Activated T-helper 1 cell treated with anti-CD3 and anti-CD28 coated beads, Interleukin-2, amount 50 U/mL, for 16 hours (primary cell): ENCODE measurements at places on chromosomes 1 and 21.

DNA sequence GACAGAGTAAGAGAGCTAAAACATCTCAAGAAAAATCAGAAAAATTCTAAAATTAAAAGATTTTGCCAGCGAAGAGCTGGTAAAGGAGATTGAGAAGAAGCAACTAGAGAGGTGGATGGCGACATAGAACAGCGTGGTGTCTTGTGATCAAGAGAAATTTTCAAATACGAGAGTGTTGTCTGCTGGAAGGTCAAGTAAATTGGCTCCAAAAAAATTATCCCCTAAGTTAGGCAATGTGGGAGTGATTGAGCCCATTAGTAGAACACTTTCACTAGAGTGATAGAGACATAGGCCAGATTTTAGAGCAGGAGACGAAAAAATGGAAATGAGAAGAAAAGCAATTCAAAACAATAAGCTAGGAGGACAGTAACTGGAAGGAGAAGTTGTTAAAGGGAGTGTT is 94.3 kb upstream of the MPC2 start:
- no peak for DNase-seq

GRCh38 chr1:213464786-213465460 is 413.9 kb downstream of the RPS6KC1 start:
- no peak for DNase-seq

GRCh38 chr1:232493869-232494268 is 136.1 kb downstream of the SIPA1L2 start:
- no peak for DNase-seq

GRCh38 chr1:37040261-37040660 is 5.9 kb upstream of the GRIK3 start:
- DNase-seq: no peak

GRCh38 chr1:99749504-99750347 is 16.7 kb downstream of the FRRS1 start:
- no peak for DNase-seq

DNA sequence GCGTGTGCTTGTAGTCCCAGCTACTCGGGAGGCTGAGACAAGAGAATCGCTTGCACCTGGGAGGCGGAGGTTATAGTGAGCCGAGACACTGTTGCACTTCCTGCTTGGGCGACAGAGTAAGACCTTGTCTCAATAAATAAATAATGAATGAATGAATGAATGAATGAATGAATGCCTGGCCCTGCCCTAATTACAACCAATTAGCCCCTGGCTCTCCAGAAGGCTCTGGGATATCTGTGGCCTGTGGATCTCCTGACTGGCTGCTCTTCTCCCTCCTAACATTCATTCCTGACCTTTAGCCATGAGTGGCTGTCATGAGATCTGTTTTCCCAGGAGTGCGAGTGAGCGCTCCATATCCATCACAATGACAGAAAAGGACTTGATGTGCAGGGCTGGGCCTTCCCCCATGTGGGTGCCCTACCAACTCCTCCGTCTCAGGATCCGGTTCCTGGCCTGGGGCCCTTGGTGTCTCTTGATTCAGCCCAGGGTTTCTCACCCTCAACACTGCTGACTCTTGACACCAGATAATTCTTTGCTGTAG is 243.6 kb upstream of the TMEM51 start:
- DNase-seq: no peak

- no peak for DNase-seq
These were observed 128.7 kb upstream of the F3 start for GRCh38 chr1:94670273-94670672.

DNA sequence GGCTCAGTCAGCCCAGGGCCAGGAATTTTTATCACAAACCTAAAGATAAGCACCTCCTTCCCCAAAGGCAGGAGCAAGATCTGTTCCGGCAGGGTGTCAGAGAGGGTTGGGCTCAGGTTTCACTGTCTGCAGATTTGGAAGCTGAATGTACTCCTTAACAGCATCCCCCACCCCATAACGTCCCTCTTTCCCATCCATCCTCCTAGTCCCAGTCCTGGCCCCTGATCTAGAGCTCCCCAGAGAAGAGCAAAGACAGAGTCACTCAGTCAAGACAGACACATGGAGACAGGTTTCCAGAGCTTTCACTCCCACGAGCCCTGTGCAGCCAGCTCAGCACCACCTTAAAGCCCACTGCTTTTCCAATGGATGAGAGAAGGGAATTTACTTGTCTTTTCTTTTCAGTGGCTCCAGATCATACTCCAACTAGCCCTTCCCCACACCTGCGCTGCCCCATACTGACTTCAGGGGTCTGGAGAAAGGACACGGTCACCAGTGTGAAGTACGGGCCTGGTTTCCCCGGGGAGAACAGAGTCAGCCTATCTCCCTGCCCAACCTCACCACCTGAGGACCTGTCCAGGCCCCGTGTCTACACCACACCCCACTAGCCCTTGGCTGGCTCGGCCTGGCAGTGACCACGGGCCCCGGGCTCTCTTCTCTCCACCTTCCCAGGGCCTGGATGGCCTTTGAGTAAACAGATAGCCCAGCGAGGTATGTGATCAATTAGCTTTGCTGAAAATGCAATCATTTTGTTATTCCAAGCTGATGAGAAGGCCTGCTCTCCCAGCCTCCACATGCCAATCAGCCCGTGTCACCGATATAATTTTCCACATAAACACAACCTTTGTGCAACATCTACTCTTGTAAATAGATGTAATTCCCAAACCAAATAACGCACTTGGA is 249.1 kb downstream of the FOXD2 start:
- DNase-seq: no peak

- DNase-seq: no peak
These were observed 561 bp downstream of the SLC26A9 start for GRCh38 chr1:205942631-205943159.

GRCh38 chr1:110242731-110243130 is 32.6 kb downstream of the KCNC4 start:
- no peak for DNase-seq

GRCh38 chr1:7632681-7633080 is 138.4 kb upstream of the VAMP3 start:
- DNase-seq: no peak

DNA sequence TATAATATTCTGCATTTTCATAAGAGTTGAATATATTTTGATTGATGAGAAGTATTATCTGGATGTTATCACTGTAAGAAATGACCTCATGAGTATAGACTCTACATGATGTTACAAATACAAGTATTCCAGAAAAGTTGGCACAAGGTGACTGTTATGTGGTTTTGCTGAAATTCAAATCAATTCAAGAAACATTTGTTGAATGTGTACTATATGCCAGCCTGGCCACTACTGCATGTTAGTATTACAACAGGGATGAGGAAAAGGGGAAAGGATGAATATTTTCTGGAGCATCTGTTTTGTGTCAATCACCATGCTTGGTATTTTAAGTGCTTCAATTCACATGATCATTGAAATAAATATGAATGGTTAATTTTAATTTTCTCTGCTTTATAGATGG is 250.9 kb upstream of the PBX1 start:
- DNase-seq: no peak

GRCh38 chr1:167442854-167443565 is 75.3 kb downstream of the CD247 start:
- DNase-seq: no peak

- DNase-seq: no peak
These were observed 32.6 kb downstream of the RNF11 start for GRCh38 chr1:51268634-51269033.

DNA sequence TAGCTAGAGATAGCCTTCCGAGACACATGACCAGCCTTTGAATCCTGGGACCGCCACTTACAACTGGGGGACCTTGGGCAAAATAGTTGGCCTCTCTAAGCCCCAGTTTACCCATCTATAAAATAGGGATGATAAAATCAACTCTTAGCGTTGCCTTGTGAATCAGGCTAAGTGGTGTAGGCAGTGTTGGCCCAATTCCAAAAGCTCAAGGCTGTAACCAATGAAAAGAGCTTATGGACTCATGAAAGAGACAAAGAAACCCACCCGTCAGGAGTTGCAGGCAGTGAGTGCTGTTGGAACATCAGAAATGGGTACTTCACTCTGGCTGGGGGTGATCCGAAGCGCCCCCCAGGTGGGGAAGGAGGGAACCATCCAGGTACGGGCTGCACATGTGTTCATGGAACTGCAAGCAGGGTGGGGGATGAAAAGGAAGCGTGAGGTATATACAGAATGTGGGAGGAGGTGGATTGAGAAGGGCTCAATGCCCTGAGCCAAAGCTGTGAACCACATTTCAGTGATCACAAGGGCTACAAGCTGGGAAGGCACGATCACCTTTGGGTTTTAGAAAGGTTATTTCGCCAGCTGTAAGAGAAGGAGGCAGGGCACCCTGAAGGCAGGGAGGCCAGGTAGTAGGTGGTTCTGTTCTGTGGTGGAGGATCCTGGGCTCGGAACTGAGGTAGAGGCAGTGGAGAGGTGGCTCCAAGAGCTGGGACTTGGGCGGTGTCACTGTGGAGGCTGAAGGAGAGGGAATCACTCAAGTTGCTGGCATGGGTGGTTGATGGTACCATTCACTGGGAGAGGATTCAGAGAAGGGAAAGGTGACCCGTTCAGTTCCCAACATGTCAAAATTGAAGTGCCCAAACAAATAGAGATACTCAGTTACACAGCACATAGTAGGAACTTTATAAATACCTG is 11.4 kb upstream of the KIAA1614 start:
- no peak for DNase-seq

DNA sequence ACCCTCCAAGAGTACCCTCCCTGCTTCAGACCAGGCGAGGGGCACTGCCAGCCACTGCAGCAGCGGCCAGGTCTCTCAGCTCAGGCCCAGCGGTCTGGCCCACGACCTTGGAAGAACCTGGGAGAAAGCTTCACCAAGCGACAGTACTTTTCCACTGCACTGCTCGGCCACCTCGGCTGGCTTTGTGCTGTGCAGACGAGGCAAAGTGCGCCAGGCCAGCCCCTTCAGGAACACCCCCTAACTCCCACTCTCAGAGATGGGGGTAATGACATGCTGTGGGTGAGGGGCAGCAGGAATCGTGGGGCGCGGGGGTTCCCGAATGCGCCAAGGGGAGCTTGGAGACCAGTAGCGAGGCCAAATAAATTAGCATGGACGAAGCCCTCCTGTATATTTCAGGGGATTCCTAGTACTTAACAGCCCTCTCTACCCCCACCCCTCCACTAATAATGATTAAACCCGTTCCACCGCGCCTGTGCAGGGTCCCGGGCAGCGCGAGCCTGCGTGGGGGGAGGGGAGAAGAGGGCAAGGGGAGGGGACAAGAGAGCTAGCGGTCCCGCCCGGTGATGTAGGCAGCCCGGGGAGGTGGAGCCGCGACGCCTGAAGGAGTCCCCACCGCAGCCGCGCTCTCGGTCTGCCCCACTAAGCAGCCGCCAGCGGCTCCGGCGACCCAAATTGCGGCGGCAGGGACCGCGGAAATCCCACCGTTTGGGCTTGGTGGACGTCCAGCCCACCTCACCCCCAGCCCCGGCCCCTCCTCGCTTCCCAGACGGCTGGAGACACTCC is at the start of gene FAM43B:
FAM43B (plus strand) TSS at position 629 of the 783 bp plus-strand sequence. CDS start 401 bp downstream, outside the sequence.
- no peak for DNase-seq

GRCh38 chr1:237025358-237026074 is 16.5 kb upstream of the RYR2 start:
- DNase-seq: no peak

- no peak for DNase-seq
These were observed 67.2 kb upstream of the PARP1 start for GRCh38 chr1:226475142-226475511.

GRCh38 chr1:92219028-92219427 is 1.3 kb downstream of the C1orf146 start:
- no peak for DNase-seq

DNA sequence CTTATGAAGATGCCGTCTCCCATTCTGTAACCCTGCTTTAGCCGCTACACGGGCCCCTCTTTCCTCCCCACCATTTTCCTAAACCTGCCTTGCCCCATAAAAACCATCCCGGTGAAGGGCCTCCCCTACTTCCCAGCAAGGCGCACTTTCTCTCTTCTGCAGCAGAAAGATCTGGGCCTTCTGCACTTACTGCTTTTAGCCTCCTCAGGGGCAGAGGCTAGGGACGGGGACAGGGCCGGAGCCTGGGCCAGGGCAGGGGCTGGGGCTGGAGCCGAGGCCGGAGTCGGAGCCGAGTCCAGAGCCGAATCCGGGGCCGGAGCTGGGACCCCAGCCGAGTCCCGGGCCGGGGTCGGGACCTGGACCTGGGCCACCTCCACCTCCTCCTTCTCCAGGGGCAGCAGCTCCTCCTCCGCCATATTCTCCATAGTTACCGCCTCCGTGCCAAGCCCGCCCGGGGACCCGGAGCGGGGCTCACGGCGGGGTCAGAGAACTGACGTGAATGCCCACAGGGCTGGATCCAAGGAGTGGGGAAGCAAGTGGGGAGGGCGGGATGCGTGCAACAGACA is 382 bp downstream of the TRMT1L start:
- no peak for DNase-seq

- no peak for DNase-seq
These were observed 6.5 kb downstream of the ANKRD45 start for GRCh38 chr1:173663159-173663558.

- DNase-seq: no peak
These were observed 24.5 kb upstream of the RCC2 start for GRCh38 chr1:17463991-17464390.

GRCh38 chr1:197073978-197074377 is 6.9 kb upstream of the F13B start:
- DNase-seq: no peak

GRCh38 chr1:38403667-38404066 is 357.1 kb upstream of the POU3F1 start:
- DNase-seq: no peak

DNA sequence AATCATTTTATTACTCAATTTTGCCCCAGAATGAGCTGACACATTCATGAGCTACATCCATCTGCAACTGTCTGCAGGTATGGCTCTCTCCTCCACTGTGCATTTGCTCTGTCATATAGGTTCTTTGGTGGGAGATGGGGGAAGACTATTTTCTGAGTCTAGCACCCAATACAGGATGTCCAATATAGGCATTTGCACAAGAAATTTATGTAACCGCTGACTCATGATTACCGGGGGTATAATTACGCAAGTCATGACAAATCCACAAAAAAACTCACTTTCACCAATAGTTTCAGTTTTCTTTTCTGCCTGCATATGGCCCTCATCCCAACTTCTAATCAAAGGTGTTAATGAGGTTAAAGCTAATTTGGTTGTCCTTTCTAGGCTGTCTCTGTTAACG is 17.5 kb upstream of the VSIG8 start:
- no peak for DNase-seq

DNA sequence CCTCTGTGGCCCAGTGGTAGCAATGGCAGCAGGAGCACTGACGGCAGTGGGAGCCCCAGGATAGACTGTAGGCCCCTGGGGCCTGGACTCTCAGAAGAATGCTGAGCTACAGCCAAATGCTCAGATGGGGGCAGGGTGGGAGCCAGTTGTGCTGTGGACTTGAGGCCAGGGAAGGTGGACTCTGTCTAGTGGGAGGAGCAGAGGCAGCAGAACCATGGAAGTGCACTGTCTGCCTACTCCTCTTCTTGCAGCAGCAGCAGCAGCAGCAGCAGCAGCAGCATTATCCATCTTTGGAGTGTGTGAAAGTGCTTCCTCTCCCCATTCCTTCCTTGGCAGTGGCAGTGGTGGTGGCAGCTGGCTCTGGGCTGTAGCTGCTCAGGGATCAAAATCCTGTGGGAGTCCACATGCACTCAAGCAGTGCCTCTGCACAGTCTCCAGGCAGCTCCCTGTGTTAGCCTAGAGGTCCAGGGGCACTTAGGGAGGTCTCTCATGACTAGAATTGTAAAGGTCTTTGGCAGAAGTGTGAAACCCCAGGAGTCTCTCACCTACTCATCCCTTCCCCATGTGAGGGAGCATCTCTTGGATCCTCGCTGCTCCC is 917.9 kb upstream of the B3GALT2 start:
- DNase-seq: no peak
